ENCODE measurements at places on chromosomes 11 and 22.

DNA sequence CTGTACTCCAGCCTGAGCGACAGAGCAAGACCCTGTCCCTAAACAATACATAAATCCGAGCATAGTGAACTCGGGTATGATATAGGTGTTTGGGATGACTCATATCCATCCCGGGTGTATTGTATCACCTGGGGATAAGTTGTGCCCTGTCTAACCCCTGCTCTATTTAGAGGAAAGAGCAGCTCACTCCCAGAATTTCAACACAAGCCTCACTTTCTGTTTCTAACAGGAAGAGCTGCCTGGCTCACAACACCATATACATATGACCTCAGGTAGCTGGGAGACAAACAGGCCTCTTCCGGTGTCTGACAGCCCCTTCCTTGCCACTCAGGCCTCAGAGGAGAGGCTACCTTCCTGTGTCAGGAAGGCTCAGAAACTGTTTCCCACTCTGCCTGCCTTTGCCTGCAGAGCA, 9.9 kb upstream of the MICALL1 start:
- peak; percentile 27 for DNase-seq

DNA sequence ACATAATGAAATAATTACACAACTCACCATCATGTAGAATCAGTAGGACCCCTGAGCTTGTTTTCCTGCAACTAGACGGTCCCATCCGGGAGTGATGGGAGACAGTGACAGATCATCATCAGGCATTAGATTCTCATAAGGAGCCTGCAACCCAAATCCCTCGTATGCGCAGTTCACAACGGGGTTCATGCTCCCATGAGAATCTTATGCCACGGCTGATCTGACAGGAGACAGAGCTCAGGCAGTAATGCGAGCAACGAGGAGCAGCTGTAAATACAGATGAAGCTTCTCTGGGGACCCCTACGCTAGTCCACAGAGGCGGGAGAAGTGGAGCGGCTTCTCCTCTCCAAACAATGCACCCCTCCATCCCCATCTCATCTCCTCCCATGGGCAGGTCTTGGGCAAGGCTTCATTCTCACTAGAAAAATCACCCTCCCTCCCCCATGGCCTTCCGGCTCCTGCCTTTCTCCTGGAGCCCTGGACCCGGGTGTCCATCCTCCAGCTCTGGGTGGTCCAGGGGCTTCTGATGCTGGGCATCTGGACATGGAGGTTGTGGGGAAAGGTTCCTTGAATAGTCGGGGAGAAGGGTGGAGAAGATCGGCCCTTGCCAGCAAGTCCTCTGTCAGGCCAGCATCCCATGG, 16.2 kb upstream of the RAC2 start:
- no peak for DNase-seq

- DNase-seq, result no peak
These were observed 64.9 kb upstream of the CHRM4 start for GRCh38 chr11:46456269-46457001.

DNA sequence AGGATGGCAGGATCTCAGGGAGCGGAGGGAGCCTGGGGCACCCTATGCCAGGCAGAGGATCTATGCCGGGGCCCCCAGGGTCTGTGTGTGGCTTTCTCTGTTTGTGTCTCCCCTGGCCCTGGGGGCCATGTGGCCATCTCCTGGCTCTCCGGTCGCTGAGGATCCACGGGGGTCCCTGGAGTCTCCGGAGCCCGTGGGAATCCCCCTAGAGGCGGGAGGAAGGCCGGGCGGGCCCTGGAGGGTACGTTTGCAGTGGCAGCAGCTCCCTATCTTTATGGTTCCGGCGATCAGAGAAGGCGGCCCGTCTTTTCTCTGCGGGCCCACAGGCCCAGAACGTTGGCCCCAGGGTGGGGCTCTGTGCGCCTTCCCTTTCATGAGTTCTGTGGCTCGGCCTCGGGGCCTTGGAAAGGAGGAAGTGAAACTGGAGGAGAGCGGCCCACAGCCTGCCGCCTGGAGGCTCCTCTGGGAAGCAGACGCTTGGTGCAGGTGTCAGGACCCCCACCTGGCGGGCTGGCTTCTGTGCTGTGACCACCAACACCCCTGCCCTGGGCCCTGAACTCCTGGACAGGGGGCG, 82.1 kb downstream of the KCNQ1 start:
- peak; percentile 18 for DNase-seq

Measured in stimulated activated naive CD8-positive, alpha-beta T cell treated with anti-CD3 and anti-CD28 coated beads, Interleukin-15, amount 100 ng/mL, for 72 hours (primary cell).